ENCODE measurements at places on chromosomes 3 and 15.
A peak's percentile ranks its signal among the peaks of the same experiment; 100 is the strongest.

GRCh38 chr3:188241883-188242282 is 87.9 kb downstream of the LPP start:
- no peak for DNase-seq

DNA sequence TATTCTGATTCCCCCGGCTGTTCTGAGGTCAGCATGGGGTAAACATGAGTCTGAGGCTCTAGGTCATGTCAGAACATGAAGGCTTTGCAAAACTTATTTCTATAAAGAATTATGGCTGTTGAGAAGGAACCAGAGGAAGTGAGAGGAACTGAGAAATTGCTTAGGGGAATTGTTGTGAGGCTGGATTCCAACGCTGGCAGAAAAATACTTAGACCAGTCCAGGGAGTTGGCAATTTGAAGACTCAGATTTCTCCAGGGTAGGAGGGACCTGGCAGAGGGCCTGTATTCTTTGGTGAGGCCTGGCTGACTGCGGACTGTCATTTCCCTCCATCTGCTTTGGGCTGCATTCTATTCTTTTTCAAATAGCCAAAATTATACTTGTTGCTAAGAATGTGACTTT is 155.5 kb downstream of the PLD1 start:
- peak; percentile 84 for DNase-seq

DNA sequence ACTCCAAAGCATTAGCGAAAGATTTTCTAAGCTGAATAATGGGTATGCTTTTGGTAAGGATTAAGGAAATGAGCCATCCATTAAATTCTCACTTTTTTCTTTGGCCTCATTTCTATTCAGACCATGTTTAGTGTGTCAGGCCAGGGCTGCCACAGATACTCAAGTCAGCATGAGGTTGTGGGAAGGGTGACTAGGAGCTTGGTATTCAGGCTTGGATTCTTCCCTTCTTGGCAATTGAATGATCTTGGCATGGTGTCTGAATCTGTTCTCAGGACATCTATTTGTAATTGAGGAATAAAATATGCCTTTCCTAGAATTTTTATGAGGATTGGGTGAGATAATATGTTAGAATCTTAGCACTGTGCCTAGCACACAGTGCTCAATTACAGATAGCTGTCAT is 11.2 kb downstream of the CCNB2 start:
- no peak for DNase-seq

DNA sequence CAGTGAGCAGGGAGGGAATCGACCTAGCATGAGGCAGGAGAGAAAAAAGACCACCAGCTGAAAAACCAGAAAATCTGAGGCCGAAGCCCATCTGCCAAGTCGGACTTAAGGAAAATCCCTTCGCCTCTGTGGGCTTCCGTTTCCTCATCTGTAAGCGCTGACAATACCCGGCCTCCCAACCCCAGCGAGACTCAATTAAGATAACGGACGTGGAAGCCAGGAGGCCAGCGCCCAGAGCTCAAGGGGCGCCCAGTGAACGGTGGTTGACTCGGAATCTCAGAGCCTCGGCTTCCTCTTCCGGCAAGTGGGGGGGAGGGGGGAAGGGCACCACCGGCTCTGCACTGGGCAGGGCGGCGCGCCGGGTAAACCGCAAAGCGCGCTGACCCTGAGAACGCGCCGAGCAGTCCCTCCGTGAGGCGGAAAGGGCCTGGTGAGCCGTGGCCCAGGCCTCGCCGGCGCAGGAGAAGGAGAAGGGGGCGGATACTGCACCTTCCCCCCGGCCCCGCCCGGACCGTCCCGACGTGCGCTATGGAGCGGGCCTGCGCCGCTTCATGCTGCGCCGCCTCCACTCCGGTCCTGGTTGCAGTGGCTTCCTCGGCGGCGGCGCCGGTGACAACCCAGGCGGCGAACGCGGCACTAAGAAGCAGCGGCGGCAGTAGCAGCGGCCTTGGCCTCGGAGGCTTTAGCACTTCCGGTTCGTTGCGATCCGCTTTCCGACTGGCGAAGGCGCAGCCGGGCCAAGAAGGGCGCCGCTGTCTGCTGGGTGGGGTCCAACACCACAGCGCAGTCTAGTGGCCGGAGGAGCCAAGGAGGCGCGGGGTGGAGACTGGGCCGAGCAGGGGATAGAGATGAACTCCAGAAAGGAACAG is at the start of gene DPP8:
Gene DPP8 (minus strand): TSS at position 693 of the 869 bp plus-strand sequence. CDS start 5,136 bp downstream, outside the sequence.
- DNase-seq: peak; percentile 97

DNA sequence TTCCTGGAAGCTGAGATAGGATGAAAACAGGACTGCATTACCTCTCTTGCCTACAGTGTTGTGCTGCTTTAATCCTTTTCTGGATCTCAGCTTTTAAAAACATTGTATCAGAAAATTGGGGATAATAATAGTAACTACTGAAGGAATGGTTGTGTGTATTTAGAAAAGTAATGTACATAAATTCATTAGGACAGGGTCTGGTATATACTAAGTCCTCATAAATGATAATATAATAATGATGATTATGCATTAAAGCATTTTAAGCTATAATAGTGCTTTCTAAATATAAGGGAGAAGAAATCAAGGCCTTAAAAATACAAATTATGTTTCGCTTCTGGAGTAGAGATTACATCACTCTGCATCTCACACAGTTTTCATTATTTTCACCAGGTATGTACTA is 530.1 kb downstream of the ZNF385D start:
- DNase-seq: no peak

DNA sequence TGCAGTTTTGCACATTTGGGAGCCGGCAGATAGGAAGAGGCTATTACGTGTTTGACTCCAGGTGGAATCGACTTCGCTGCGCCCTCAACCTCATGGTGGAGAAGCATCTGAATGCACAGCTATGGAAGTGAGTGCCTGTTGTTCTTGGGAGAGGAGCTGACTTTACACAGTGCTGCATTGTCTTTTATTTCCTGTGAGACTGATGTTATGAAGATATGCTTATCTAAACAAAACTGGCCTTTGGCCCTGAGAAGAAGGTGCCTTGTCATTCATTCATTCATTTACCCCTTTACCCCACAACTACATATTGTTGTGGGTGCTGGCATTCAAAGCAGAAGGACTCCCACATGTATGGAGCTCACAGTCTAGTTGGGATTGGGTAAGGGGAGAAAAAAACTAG is 32.6 kb downstream of the PSMD6 start:
- DNase-seq: no peak

- DNase-seq: no peak
Observed at GRCh38 chr3:82939491-82940097, 1178.1 kb upstream of the GBE1 start.

- DNase-seq: no peak
Observed at GRCh38 chr15:88832820-88833730, 29.8 kb downstream of the ACAN start.

- DNase-seq: no peak
Observed at GRCh38 chr3:39473452-39474125, 6.1 kb downstream of the MOBP start.

DNA sequence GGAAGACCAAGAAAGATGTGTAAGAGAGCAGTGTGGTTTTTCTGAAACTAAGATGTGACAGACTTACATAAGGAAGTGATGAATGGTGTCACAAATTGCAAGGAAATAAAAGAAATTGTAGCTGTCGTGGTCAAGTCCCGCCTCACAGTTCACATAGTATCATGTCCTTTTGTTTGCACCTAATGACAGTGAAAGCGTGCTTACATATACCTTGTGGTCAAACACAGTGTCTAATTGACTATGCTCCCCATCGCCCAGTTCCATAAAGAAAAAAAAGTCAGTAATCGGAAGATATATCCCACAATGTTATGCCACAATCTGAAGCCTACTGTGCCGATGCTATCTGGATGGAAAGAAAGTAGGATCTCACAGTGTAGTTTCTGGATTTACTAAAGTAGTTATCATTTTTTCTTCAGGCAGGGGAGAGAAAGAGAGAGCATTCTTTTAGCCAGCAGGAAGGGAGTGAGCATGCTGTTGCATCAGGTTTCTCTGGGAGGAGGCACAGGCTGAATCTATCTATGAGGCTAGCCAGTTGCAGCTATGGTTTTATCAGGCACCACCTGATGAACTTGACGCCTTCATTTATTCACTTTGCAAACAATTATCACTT is 9.8 kb upstream of the PLSCR1 start:
- DNase-seq: no peak

DNA sequence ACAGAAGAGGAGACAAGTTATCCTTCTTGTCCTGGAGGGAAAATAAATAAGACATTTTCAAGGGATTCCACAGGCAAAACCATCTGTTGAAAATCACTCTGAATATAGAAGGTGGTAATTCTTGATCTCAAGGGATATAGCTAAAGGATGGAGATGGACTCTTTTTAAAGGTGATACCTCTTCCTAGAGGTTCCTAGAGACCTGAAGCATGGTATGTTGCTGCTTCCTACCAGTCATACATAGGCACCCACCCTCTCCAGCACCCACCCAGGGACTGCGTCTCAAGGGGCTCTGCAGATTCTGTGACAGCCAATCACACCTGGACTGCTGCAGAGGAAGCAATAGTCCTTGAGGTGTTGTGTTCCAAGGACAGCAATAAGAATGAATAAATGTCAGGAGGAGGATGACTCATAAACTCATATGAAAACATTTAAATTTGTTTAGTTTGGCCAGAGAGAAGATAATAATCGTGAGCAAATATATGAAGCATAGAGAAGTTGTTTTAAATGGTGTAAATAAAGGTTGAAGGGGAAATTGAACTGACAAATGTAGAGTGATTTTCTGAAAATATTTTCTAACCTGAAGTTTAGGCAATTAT is 741.6 kb upstream of the CBLB start:
- DNase-seq: no peak

- DNase-seq: no peak
Observed at GRCh38 chr3:129560269-129560787, 17.4 kb downstream of the H1-8 start.

DNA sequence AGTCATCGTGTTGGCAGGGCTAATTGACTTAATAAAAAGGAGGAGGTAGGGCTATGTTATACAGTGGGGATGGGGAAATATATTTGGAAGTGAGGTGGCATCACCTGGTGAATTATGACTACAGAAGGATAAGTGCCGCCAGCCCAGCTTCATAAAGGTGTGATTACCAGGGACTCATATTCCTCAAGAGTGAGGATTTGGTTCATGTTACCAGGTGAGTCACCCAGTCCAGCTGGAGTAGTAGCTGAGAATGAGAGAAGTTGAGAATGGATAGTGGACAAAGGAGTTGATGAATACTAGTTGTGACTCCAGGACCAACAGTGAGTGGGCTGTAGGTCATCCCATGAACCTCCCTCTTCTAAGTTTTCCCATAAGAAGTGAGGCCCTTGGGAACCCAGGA is 143.0 kb upstream of the GALNT15 start:
- no peak for DNase-seq

GRCh38 chr3:10206166-10206511 is 41.4 kb downstream of the IRAK2 start:
- DNase-seq: no peak

DNA sequence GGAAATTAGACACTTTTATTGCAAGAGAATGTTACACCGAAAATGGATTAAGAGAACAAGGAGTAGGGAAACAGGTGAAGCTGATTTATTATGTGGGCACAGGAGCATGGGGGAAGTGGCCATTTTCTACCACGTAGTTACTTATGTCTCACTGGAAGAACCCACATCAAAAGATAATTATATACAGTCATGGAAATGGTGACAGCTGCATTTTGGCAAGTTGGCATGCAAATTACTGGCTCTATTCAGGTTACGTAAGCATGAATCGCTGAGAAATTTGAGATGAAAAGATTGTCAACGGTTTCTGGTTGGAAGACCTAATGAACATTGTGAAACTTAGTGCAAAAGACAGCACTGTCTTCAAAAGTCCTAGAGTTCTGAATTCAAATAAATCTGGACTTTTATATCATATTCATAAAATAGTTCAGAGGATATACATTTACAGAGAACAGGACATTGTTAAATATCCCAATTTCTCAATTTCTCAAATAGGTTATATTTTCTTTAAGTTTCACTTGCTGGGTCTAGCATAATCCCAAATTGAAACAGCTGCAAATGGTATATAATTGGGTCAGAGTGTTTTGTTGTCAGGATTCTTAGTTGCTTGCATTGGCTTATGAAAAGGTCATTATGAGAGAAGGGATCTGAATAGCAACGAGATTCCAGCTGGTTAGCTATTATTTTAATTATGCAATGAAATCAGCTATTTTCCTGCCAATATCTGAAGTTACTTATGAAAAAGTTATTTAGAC is 567.8 kb downstream of the ZPLD1 start:
- no peak for DNase-seq

GRCh38 chr3:46681387-46681786 is 12.1 kb downstream of the ALS2CL start:
- DNase-seq: no peak

GRCh38 chr15:74428442-74428787 is 5.3 kb downstream of the SEMA7A start:
- no peak for DNase-seq

DNA sequence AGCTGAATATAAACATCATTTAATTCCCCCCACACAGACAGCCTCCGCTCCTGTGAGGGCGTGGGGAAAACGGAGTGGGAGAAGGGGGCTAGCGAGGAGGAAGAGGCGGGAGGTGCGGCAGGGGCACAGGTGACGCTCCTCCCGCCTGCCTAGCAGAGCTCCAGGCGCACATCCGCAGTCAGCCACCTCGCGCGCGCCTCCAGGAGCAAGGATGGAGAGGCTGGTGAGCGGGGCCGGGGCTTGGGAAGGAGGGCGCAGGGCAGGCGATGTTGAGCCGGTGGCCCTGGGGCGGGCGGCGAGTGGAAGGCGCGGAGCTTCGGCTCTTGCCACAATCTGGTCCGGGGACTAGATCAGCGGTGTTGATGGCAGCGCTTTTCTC is at the start of gene CD200:
Gene CD200 (plus strand): TSS at position 155 of the 379 bp plus-strand sequence. CDS start 57 bp downstream, at position 212.
- no peak for DNase-seq

DNA sequence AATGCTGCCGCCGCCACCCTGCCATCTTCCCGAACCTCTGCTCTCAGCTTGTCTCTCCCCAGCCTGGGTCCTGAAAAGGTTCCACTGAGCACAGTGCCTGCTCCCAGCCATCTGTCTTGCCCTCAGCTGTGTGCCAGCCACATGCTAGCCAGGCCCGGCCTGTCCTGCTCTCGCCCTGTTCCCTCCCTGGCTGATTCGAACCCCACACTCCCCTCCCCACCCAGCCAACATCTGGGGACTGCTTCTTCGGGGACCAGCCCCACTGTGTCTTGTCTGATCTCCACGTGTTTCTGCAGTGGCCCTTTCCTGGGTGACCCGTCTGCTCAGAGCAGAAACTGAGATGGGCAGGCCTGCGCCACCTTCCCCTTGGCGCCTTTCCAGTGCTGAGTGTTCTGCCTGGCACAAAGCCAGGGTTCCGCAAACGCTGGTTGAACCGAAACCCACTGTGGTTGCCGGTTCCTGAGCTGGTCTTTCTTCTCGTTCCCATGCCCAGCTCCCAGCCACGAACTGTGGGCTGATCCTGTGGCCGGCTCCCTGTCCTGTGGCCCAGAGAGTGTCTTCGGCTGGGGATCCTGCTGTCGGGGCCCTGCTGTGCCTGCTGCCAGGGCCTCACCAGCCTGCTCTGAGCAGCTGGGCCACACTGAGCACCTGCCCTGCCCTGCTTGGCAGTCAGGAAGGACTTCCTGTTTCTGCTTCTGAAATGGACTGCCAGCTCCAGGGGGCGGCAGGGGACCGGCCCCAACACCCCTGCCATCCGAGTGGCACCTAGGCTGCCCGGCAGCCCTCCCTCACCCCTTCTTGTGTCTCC is 62.7 kb upstream of the KLF13 start:
- DNase-seq: peak; percentile 74

- no peak for DNase-seq
Observed at GRCh38 chr15:37135225-37135624, 34.9 kb upstream of the MEIS2 start.

Data from left forelimb (tissue), 1 donor.